ENCODE measurements at places on chromosomes 1 and 21. TPM values are rescaled to one million over a fixed set of nuclear protein-coding genes. Genes with fewer than 3 reads are reported as not detected.

PPIAL4G gene
- total RNA-seq = not detected

REN gene
- total RNA-seq = not detected

GRCh38 chr21:25424634-25425033 is 182.6 kb downstream of the MRPL39 start:
- no peak for DNase-seq

AMY2B gene
- 2.8 TPM for total RNA-seq

DNA sequence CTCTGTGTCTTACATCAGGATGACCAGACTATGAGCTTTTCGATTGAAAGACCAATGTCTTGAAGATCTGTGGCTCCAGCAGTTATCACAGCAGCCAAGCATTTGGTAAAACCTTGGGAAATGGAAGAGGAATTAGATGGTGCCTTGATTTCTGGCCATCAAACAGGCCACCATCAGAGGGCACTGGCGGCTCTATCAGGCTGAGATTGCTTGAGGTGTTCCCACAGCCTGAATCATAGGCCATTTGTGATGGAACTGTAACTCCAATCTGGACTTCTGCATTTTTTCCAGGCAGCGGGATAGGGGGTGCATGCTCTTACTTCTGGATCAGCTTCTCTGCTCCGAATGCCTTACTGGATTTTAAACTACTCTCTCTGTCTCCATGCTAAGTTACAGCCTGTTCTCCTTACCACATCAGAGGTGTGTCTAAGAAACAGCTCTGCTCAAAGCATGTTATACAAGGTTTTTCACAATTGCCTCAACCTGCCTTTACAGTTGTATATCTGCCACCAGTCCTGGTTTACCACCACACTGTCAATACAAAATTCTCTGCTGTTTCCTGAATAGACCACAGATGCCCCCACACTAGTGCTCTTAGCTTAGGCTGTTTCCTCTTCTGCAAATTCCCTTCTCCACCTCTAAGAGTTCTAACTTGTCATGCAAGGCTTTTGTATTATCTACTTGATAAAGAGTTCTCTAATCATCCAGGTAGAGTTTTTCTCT is 180.9 kb downstream of the PTGER3 start:
- DNase-seq = no peak

- DNase-seq = no peak
Observed at GRCh38 chr21:15061747-15062605, 2.8 kb downstream of the NRIP1 start.

- no peak for DNase-seq
Observed at GRCh38 chr1:235160383-235160956, 580 bp downstream of the RBM34 start.

TCHHL1 gene
- total RNA-seq = not detected

DNA sequence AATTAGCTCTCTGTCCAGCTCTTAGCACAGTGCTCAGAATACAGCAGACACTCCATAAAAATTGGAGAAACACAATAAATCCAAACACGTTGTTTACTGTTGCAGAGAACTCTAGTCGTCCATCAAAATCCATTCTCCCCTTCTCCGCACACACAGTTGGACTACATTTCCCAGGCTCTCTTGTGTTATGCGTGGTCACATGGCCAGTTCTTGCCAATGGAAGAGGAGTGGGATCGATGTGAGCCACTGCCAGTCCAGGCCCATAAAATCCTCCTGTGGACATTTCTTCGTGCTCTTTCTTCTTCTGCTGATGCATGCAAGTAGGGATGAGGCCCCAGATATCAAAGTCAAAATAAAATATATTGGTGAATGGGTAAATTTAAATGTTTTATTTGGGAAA is 114.3 kb upstream of the FMN2 start:
- no peak for DNase-seq

ATP1A2 gene
- total RNA-seq = not detected

- DNase-seq = no peak
Observed at GRCh38 chr1:155893389-155894142, 17.6 kb downstream of the RIT1 start.

GRCh38 chr1:52955129-52955970 is 28.3 kb downstream of the SCP2 start:
- no peak for DNase-seq

DNA sequence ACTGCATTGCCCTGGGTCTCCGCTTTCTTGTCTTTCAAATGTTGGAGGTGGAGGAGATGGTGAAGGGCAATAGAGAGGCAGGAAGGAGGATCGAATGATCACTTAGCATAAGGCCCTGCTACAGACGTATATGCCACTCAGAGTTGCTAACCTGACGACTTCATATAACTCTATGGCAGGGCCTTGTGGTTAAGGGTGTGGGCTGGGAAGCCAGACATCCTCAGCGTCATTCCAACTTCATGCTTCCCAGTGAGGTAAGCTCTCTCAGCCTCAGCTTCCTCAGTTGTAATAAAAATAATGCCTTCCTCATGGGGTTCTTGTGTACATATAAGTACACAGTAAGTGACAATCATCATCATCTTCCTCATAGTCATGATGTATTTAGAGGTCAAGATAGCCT is 54.6 kb downstream of the CASQ2 start:
- no peak for DNase-seq

DNA sequence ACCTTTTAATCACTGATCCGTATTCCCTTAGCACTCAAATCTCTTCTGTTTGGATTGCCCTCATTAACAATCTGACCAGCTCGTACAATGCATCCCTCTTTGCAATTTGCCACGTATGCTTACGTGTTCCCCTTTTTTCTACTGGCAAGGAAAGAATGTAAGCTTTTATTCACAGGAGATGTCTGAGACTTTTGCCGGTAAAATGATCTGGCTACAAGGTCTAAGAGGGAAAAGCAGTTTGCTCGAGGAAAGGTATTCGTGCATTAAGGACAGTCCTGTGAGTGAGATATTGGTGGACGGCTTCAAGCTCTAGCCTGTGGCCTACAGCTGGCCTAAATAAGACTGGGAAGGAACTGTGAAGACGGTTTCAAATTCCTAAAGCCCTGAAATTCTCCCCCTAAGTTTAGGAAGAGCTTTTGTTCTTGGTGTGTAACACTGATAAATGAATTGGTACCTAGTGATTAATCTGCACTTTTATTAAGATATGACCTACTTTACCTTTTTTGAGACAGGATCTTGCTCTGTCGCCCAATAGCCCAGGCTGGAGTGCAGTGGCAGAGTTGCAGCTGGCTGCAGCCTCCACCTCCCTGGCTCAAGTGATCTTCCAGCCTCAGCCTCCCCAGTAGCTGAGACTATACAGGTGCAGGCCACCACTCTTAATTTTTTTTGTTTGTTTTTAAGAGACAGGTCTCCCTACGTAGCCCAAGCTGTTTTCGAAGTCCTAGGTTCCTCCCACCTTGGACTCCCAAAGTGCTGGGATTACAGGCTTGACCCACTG is 895 bp upstream of the UBR4 start:
- DNase-seq = no peak

DNA sequence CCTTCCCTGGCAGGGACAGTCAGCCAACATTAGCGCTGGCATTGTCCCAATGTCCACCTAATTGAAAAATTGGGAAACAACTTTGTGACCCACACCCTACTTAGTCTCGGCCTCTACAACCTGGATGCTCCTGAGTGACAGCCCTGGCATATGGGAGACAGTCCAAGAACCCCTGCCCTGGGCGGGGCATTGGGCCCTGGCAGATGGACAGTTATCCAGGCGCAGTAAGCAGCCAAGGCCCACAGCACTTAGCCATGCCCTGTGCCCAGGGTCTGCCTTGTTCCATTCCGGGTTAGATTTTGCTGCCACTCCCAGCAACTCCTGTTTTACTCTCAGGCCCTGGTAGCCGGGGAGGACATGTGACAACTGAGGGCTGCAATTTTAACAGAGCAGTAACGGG is 50.3 kb downstream of the NFASC start:
- DNase-seq = no peak

ADAMTSL4 gene
- total RNA-seq = 0.19 TPM

TNFAIP8L2 gene
- 15.8 TPM for total RNA-seq

CTSE gene
- not detected for total RNA-seq

GRCh38 chr21:17386498-17386897 is 126.3 kb upstream of the CXADR start:
- no peak for DNase-seq

FCRLB gene
- total RNA-seq = not detected

- DNase-seq = no peak
Observed at GRCh38 chr1:11590395-11590794, 63.8 kb downstream of the FBXO2 start.

FCN3 gene
- 0.33 TPM for total RNA-seq

OPTC gene
- total RNA-seq = not detected

ARHGAP29 gene
- total RNA-seq = 0.16 TPM

- DNase-seq = no peak
Observed at GRCh38 chr1:60895252-60895651, 187.1 kb upstream of the NFIA start.

- no peak for DNase-seq
Observed at GRCh38 chr21:27047658-27048314, 80.9 kb upstream of the ADAMTS5 start.

- DNase-seq = no peak
Observed at GRCh38 chr1:182493063-182493462, 43.1 kb downstream of the RGSL1 start.
